Activated CD4-positive, alpha-beta memory T cell treated with anti-CD3 and anti-CD28 coated beads for 36 hours (primary cell): ENCODE measurements at places on chromosomes 4 and X.

- no peak for DNase-seq
- peaks cover 20% of the 10 kb centered on the region for H3K27me3 ChIP-seq
- no peak overlapping the region for H3K27ac ChIP-seq
- peaks cover 17% of the 10 kb centered on the region for H3K4me1 ChIP-seq
- H3K4me3 ChIP-seq = peak overlapping the region; percentile 48
- no peaks in the 10 kb centered on the region for H3K36me3 ChIP-seq
These were observed 98.3 kb upstream of the MAML3 start for GRCh38 chr4:140252141-140252741.

- no peak overlapping the region for H3K4me3 ChIP-seq
- DNase-seq = no peak
- no peaks in the 10 kb centered on the region for H3K36me3 ChIP-seq
- H3K27me3 ChIP-seq = peaks cover 6% of the 10 kb centered on the region
These were observed 16.5 kb upstream of the PDCL2 start for GRCh38 chr4:55608591-55608990.

- no peak overlapping the region for H3K27ac ChIP-seq
- no peaks in the 10 kb centered on the region for H3K36me3 ChIP-seq
- no peak for DNase-seq
- H3K4me3 ChIP-seq = no peak overlapping the region
These were observed 92.7 kb downstream of the AR start for GRCh38 chrX:67636532-67636931.

DNA sequence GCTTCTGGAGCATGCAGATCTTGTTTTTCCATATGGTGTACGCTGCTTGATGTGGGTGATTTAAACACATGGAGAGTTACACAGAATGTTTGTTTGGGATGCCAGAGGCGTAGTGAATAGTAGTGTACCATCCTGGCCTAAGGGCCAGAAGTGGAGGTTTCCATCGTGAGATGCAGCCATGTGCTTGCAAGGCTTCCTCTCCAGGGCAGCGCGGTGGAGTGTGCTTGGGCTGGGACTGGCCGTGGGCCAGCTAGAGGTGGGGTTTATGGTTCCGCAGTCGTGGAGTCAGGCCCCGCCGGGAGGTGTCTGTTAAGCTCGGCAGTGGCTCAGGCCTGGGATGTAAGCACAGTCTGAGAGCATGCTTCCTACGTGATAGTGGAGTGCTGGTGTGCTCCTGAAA lies 14.0 kb downstream of the STOX2 start:
- H3K27me3 ChIP-seq = peaks cover 8% of the 10 kb centered on the region
- no peak for DNase-seq
- H3K4me1 ChIP-seq = no peaks in the 10 kb centered on the region
- H3K27ac ChIP-seq = no peak overlapping the region
- no peak overlapping the region for H3K4me3 ChIP-seq
- H3K36me3 ChIP-seq = no peaks in the 10 kb centered on the region

DNA sequence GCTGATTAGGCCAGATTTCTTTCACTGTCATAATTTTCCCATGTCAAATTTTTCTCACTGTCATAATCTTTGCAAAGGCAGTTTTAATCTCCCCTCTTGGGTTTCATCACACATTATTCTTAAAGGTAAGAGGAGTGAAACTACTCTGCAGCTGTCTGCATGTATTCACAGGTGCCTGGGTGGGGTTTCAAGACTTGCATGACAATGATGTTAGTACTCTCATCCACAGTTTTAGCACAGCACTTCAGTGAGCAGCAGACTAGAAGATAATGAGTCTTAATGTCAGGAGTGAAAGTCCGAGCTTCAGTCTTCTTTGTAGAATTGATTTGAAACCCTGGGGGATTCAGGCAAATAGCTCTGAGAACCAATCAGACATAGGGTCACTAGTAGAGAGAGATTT lies 182.5 kb upstream of the GALNT7 start:
- no peaks in the 10 kb centered on the region for H3K4me1 ChIP-seq
- H3K27ac ChIP-seq = no peak overlapping the region
- no peak overlapping the region for H3K4me3 ChIP-seq
- no peak for DNase-seq

- no peaks in the 10 kb centered on the region for H3K36me3 ChIP-seq
- H3K27ac ChIP-seq = no peak overlapping the region
- no peak for DNase-seq
- H3K4me1 ChIP-seq = no peaks in the 10 kb centered on the region
- no peaks in the 10 kb centered on the region for H3K27me3 ChIP-seq
These were observed 190.5 kb downstream of the STPG2 start for GRCh38 chr4:97952763-97953162.

- no peak overlapping the region for H3K27ac ChIP-seq
- DNase-seq = no peak
- H3K36me3 ChIP-seq = no peaks in the 10 kb centered on the region
- peaks cover 4% of the 10 kb centered on the region for H3K4me1 ChIP-seq
- H3K27me3 ChIP-seq = no peaks in the 10 kb centered on the region
These were observed 99.3 kb upstream of the BCOR start for GRCh38 chrX:40197071-40197470.

DNA sequence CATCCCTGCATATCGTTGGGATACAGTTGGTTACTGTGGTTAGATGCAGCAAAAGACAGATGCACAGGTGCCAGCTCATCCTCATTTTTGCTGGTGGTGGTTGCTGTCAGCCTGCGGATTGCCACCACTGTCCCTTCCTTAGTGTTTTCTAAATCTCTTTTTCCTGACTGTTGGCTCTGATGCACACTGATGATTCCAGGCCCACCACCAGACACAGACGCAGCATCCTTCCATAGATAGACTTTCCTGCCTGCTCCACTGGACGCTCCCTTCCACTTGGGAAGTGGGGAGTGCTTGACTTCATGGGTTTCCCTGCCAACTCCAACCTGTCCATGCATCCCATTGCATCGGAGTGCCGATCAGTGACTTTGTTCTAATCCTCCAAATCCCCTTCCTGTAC lies 101.5 kb downstream of the EGF start:
- peaks cover 1% of the 10 kb centered on the region for H3K4me1 ChIP-seq
- DNase-seq = no peak
- no peak overlapping the region for H3K4me3 ChIP-seq
- peaks cover 6% of the 10 kb centered on the region for H3K36me3 ChIP-seq

DNA sequence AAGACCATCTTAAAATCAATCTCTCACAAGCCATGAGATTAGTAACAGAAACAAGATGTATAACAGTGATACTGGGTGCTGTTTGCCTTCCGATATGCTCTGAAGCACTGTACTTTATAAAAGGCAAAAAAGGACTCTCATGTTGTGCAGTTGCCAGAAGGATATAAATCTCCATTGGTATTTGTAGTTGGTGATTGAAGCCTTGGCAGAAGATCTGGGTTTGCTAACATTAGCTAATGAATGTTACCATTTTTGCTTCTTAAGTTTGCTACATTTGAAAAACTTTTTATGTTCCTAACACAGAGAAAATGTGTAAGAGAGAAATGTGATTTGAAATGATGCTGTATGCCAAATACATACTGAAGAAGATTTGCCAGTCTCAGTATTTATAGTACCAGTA lies 44.4 kb downstream of the RAP1GDS1 start:
- no peaks in the 10 kb centered on the region for H3K27me3 ChIP-seq
- no peak overlapping the region for H3K4me3 ChIP-seq
- no peak for DNase-seq
- H3K36me3 ChIP-seq = peaks cover 22% of the 10 kb centered on the region

DNA sequence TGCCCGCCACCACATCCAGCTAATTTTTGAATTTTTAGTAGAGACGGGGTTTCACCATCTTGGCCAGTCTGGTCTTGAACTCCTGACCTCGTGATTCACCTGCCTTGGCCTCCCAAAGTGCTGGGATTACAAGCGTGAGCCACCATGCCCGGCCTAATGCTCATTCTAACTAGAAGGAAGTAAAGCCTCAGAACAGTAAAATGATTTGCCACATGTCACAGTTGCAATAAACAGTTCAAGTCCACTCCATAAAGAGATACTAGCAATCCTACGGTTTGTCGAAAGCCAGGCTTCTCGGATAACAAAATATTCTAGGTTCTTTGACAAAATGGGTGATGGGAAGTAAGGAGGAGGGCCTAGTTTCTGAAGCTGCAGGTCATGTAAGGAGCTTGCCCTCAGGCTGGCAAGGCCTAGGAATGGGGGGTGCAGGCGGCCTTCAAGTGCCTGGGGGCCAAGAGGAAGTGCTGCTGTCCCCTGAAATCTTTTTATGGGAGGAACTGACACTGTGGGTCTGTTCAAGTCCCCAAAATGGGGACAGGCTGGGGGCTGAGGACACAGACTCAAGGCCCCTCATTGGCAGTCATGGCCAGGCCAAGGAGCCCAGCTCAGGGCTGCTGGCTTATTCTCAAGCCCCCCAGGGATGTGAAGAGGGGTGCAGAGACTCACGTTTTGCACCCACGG lies 31.8 kb upstream of the ACSL1 start:
- H3K4me3 ChIP-seq = no peak overlapping the region
- no peak for DNase-seq
- H3K4me1 ChIP-seq = peaks cover 14% of the 10 kb centered on the region

GRCh38 chrX:29419774-29420553 lies 795.4 kb upstream of the MAGEB2 start:
- H3K4me3 ChIP-seq = no peak overlapping the region
- no peak overlapping the region for H3K27ac ChIP-seq
- no peaks in the 10 kb centered on the region for H3K4me1 ChIP-seq
- H3K27me3 ChIP-seq = no peaks in the 10 kb centered on the region
- DNase-seq = no peak

GRCh38 chr4:183429489-183429888 lies 14.9 kb upstream of the CDKN2AIP start:
- DNase-seq = peak; percentile 6
- no peak overlapping the region for H3K4me3 ChIP-seq
- H3K4me1 ChIP-seq = peaks cover 35% of the 10 kb centered on the region
- no peak overlapping the region for H3K27ac ChIP-seq
- no peaks in the 10 kb centered on the region for H3K27me3 ChIP-seq
- no peaks in the 10 kb centered on the region for H3K36me3 ChIP-seq

GRCh38 chr4:44848466-44848865 lies 122.1 kb upstream of the GNPDA2 start:
- H3K27ac ChIP-seq = no peak overlapping the region
- no peaks in the 10 kb centered on the region for H3K27me3 ChIP-seq
- H3K4me1 ChIP-seq = no peaks in the 10 kb centered on the region
- DNase-seq = no peak

DNA sequence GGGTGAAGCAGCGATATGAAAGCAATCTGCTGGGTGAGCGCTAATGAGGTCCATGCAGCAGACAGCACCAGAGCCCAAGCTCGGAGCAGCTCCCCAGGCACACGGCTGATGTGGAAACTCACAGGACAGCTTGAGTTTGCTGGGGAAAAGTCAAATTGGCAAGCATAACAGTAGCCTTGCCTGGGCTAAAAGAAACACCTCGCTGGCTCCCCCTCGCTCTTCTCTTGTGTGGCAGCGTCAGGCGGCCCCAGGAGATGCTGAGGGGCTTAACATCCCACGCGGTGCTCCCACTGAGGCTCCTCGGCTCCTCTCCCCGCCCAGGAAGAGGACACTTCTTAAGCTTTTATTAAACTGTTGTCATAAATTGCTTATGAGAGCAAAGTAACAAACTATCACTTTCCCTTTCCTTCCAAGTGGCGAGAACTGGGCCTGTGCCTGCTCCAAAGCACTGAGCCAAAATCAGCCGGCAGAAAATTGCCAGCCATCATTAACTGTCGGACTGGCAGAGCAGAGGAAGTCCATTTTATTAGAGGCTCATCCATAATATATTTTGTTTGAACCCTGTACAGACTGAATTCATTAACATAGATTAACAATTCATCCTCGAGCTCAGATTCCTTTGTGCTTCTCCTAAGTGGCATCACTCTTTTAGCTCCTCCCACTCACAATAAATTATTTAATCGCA lies 111.4 kb downstream of the TSPAN5 start:
- H3K4me3 ChIP-seq = no peak overlapping the region
- H3K36me3 ChIP-seq = peaks cover 8% of the 10 kb centered on the region
- no peaks in the 10 kb centered on the region for H3K27me3 ChIP-seq
- peaks cover 21% of the 10 kb centered on the region for H3K4me1 ChIP-seq

DNA sequence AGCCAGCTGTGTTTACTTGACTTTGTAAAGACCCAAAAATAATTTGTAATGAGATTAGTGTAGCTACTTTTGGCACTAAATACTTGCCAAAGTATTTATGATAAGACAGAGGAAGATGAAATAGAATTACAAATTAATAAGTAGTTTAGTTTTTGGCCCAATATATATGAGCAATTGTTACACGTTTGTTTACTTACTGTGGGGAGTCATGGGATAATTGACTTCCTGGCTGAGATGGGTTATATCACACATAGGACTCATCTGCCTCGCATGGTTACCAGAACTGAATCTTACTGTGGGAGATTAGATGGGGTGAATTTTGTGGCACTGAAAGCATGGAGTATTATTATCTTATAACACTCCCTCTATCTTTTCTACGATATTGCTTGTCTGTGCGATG lies 66.6 kb downstream of the INTS12 start:
- peaks cover 15% of the 10 kb centered on the region for H3K27me3 ChIP-seq
- no peaks in the 10 kb centered on the region for H3K36me3 ChIP-seq
- no peak for DNase-seq
- H3K4me1 ChIP-seq = peaks cover 2% of the 10 kb centered on the region
- H3K27ac ChIP-seq = no peak overlapping the region

DNA sequence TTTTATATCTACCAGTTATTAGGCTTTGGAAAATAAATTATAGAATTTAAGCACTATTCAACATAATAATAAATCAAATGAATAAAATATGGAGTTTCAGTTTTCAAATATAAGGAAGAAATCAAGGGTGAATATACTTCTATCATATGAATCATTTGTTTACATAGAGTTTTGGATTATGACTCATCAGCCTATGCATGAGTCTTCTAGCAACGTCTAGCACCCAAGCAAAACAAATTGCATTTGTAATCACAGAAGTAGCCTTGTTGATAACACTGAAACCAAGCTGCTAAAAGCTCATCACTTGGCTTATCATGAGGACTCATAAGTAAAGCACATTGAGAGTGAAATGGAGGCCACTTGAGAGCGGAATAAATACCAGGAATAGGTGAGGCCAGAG lies 434.6 kb downstream of the PCDH11X start:
- H3K4me1 ChIP-seq = no peaks in the 10 kb centered on the region
- no peaks in the 10 kb centered on the region for H3K36me3 ChIP-seq
- no peak overlapping the region for H3K27ac ChIP-seq
- H3K4me3 ChIP-seq = no peak overlapping the region
- no peaks in the 10 kb centered on the region for H3K27me3 ChIP-seq

GRCh38 chrX:153967536-153968224 lies 3.9 kb downstream of the HCFC1 start:
- DNase-seq = peak; percentile 64
- no peaks in the 10 kb centered on the region for H3K27me3 ChIP-seq
- peak overlapping the region; percentile 100 for H3K4me3 ChIP-seq
- peak overlapping the region; percentile 90 for H3K27ac ChIP-seq

- no peak overlapping the region for H3K4me3 ChIP-seq
- no peaks in the 10 kb centered on the region for H3K27me3 ChIP-seq
- peaks cover 14% of the 10 kb centered on the region for H3K4me1 ChIP-seq
- peak overlapping the region; percentile 25 for H3K27ac ChIP-seq
- no peak for DNase-seq
These were observed 29.4 kb upstream of the CENPU start for GRCh38 chr4:184763150-184763780.

DNA sequence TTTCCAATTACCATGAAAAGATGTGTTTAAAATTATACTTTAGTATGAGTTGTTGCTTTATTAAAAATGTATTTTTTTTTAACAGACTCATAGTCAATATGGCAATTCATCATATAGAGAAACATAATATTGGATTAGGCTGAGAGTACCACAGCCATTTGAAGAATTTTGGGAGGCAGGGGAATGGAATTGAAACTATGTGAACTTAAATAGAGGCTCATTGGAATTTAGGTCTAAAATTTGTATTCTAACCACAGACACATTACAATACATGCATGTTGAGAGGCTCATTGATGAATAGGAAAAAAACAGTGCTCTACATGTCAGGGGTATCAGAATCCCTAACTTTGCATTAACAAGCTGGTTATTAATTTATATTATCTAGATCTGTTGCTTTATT lies 269.6 kb downstream of the DKK2 start:
- H3K4me1 ChIP-seq = no peaks in the 10 kb centered on the region
- H3K27ac ChIP-seq = no peak overlapping the region
- H3K4me3 ChIP-seq = no peak overlapping the region
- DNase-seq = no peak
